Stimulated activated CD4-positive, alpha-beta T cell treated with anti-CD3 and anti-CD28 coated beads, TNF-alpha, amount 100 ng/mL, for 1 hour (primary cell): ENCODE measurements at places on chromosomes 5 and 9.

DNA sequence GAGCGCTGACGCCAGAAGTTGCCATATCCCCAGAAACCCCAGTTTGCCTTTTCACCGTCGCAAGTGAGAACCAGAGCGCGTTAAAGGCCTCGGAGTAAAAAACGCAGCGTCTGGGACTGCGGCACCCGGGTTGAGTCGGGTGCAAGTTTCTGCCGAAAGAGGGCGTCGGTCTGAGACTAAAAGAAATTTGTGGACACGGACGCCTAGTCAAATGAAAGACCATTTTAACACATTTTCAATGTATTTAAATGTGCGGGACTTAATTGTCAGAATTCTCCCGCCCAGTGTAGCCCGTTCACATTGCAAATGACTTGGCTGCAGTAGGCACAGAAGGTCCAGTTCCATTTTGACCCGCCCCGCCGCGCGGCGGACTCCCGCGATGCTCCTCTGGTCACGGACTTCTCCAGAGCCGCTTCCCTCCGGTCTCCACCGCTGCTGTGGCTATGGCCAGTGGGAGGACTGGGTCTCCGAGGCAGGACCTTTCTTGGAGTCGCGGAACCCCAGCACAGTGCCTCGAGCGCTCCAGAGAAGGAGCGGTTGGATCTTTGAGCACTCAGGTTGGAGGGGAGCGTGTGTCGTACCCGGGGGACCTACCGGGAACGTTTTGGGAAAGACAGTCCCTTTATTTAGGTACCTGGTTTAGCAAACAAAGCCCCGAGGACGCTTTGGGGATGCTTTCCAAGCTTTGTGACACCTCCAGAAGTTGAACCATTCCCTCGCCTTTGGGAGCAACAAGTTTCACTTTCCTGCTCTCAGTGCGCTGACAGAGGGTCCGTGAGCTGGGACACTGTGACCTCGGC, 1.2 kb upstream of the NPR3 start:
- DNase-seq, result no peak

GRCh38 chr5:145768863-145769262, 66.3 kb downstream of the PRELID2 start:
- DNase-seq, result no peak

- no peak for DNase-seq
These were observed 311.2 kb downstream of the KCTD16 start for GRCh38 chr5:144481861-144482260.

DNA sequence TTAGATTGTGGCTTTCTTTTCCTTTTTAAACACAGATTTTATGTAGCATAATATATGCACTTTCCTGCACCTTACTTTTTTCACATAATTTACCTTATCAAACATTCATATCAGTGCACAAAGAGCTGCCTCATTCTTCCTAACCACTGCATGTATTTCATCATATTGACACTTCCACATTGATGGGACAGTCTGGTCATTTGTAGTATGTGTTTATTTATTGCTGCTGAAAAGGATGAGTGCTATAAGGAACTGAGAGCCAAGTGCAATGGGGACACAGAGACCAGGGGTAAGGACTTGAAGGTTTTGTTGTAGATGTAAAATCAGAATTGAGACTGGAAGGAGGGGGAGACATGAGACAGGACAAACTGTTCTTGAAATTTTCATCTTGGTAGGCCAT, 193.8 kb downstream of the SMARCA2 start:
- no peak for DNase-seq

DNA sequence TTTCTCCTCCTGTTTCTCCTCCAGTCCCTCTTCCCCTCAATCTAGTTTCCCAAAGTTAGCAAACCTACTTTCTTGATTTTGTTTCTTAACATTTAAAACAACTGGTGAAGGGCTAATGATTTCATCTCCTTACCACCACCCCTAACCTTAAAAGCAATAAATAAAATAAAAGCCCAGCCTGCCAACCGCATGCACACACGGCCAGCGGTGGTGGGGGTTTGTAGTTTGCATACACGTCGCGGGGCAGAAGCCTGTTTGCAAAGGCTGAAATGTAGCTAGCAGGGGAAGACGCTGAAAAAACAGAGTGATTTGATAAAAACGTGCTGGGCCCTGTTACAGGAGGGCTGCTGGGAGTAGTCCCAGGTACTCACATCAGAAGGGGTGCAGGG, 1.9 kb upstream of the DMRT2 start:
- no peak for DNase-seq

DNA sequence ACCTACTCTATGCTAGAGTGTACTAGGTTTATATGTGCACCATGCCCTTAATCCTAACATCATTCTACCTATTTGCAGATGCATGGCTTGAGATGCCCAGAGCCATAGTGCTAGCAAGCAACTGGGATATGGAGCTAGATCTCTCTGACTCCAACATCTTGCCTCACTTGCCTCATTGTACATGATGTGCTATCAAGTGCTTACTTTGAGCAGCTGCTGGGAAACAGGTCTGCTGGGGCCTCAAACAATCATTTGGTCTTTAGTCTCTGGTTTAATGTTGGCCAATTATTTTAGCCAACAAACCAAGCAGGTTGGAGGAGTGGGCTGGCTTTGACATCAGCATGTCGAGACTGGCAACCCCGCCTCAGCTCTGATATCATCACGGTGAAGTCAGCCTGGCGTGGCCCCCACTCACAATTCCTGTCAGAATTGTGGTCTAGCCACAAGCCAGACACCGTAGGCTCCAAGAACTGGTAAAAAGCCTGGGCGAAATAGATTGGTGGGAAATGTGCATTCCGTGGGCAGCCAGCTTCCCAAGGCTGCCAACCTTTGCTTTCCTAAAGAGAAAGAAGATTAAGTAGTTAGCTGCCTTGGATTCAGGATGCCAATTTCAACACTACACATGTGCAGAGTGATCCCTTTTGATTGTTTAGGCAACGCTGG, 21.1 kb upstream of the GAS1 start:
- DNase-seq, result no peak

GRCh38 chr9:92507005-92507404, 24.7 kb upstream of the ASPN start:
- no peak for DNase-seq

DNA sequence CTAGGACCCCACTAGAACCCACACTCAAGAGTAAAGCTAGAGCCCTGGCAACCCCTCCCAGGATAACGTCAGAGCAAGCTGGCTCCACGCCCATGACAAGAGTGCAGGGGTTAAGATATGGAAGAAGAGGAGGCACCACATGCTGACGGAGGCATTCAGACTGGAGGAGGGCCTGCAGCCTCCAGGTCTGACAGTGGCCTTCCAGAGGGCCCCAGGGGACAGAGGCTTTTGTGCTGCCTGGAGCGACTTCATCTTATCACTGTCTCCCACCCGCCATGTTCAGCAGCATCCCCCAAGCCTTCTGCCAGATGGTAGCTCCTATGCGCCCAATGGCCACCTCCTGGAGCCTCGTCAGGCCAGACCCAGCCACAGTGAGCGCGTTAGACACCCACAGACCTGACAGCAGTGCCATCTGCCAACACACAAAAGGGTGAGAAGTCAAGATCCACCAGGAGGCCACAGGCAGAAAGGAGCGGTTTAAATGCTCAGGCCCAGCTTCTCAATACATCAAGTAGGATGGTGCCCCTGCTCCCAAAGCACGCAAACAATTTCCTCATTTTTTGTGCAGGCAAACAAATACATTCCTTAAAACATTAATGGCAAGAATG, 65.8 kb downstream of the C5orf15 start:
- no peak for DNase-seq

DNA sequence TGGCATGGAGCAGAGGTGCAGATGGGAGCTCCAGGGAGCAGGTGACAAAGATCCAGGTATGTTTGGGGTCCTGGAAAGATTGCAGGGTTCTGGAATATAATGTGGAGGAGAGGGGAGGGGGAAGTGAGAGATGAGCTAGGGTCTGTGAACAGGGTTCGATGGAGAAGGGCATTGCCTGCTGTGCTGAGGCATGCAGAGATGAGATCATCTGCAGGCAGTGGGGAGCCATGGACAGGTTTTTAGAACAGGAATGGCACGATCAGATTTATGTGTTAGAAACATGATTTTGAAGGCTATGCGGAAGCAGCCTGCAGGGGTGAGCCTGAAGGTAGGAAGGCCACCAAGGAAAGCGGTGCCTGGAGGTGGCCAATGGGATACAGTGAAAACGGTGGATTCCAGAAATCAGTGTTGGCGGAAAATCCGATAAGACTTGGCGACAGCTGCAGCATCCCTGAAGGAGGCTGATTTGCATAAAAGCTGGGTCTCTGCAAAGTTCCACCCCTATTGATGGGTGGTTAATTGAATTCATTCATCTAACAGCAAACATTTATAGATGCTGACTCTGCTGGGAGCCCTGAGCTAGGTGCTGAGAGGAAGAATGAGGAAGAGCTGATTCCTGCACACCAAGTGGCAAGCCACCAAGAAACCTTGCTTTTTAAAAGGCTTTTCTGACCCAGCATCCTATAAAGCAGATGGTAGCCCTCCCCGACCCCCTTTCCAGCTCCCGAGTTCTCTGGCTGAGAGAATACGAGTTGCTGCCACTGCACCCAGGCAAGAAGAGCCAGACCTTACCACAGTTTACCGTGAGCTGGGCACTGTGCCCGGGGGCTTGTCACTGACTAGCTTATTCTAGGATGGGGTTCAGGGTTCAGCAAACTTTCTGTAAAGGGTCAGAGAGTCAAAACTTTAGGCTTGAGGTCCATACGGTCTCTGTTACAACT, 139.2 kb upstream of the SMIM23 start:
- DNase-seq, result no peak

GRCh38 chr5:74212336-74212735, 428.2 kb downstream of the ENC1 start:
- DNase-seq, result no peak

GRCh38 chr5:124645396-124645795, 101.0 kb downstream of the ZNF608 start:
- no peak for DNase-seq

- no peak for DNase-seq
These were observed 559 bp downstream of the SLC38A9 start for GRCh38 chr5:55711507-55712022.

DNA sequence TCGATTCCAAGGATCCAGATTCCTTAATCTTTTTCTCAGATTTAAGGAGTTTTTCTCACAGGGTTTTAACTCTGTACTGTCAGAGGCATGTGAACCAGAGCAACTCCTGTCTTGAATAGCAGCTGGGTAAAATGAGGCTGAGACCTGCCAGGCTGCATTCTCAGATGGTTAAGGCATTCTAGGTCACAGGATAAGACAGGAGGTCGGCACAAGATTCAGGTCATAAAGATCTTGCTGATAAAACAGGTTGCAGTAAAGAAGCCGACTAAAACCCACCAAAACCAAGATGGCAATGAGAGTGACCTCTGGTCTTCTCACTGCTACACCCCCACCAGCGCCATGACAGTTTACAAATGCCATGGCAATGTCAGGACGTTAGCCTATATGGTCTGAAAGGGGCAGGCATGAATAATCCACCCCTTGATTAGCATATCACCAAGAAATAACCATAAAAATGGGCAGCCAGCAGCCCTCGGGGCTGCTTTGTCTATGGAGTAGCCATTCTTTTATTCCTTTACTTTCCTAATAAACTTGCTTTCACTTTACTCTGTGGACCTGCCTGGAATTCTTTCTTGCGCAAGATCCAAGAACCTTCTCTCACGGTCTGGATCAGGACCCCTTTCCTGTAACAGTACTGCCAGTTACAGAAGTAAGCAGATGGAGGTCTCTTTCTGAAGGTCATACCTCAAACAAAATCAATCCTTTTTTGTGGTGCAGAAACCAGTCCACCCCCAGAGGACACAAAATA, 87.1 kb downstream of the SLC38A9 start:
- DNase-seq, result no peak

GRCh38 chr9:27145143-27145542, 36.1 kb downstream of the TEK start:
- DNase-seq, result no peak

DNA sequence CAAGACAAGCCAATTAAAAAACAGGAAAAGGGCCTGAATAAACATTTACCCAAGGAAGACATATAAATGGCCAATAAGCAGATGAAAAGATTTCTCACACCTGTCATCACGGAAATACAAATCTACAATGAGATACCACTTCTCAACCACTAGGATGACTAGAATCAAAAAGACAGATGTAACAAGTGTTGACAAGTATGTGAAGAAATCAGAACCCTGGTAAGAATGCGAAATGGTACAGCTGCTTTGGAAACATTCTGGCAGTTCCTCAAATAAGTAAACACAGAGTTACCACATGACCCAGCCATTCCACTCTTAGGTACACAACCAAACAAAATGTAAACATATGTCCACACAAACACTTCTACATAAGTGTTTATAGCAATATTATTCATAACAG, 32.5 kb downstream of the LEAP2 start:
- DNase-seq, result no peak

GRCh38 chr5:111262153-111262552, 38.0 kb downstream of the CAMK4 start:
- no peak for DNase-seq

DNA sequence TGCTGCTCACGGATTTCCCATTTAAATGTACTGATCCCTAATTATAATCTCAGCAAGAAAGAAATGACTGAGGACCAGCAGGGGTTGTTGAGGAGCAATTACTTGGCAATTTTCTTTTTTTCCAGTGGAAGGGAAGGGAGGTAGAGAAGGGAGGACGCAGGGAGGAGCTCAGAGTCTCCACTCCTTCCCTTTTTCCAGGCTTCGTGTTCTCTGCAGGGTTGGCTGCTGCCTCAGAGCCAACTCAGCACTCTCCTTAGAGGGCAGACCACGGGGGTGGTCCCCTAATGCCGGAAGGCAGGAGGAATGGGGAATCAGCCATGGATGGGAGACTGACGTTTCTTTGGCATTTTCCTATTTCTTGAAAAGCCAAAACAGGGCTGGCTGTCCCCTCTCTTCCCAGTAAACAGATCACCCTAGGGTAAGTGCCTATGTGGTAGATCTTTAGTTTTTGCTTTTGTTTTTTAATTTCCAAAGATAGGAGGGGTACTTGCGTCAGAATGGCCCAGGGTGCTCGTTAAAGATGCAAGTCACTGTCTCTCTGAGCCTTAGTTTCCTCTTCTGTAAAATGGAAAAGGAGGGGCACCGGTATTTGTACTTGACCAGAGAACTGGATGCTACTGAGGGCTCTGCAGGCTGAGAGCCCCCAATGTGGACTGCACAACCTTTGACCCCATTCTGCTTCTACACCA, 39.6 kb upstream of the LCP2 start:
- DNase-seq, result no peak

DNA sequence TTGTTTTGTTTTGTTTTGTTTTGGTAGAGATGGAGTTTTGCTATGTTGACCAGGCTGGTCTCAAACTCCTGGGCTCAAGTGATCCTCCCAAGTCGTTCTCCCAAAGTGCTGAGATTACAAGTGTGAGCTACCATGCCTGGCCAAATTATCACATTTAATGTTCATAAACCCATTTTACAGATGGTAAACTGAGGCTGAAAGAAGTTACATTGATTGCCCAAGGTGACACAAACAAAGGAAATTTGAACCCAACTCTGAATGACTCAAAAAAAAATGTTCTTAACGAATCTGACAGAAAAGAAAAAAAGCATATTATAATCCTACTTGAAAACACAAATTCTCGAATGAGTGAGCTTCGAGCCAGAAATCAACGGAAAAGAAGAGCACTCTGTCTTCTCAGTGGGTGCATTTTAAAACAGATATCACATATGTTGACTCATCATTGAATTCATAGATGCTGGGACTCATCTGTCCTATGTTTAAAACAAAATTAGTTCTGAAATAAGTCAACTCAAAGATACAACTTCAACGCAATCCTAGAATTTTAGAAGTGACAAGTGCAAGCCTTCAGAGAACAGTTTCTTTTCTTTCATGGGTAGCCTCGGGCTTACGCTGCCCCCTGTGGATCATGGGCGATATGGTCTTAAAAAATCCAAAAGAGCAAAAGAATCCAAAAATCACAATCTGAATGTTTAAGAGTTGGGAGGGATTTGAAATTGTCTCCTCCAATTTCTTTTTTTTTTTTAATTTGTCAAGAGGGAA, 28.4 kb downstream of the TIMD4 start:
- DNase-seq, result no peak
